WTC11 (cell line): ENCODE measurements at places on chromosomes 2 and 18.

- no peak for DNase-seq
Measured at GRCh38 chr2:189982780-189983394, 79.6 kb downstream of the MSTN start.

- DNase-seq, result no peak
Measured at GRCh38 chr2:200765139-200765951, 46.4 kb upstream of the BZW1 start.

DNA sequence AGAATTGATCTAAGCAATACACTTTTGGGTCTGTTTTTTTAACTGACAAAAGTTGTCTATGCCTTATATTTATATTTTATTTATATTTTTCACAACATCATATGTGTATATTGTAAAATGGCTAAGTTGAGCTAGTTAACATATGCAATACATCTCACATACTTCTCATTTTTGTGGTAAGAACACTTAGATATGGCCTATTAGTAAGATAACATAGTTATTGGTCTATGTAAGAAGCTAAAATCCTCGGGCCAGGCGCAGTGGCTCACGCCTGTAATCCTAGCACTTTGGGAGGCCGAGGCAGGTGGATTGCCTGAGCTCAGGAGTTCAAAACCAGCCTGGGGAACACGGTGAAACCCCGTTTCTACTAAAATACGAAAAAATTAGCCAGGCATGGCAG, 275.6 kb upstream of the ID2 start:
- DNase-seq, result no peak

GRCh38 chr2:38935568-38936172, 46.0 kb downstream of the ARHGEF33 start:
- no peak for DNase-seq

- no peak for DNase-seq
Measured at GRCh38 chr2:195513119-195513518, 143.9 kb upstream of the SLC39A10 start.

DNA sequence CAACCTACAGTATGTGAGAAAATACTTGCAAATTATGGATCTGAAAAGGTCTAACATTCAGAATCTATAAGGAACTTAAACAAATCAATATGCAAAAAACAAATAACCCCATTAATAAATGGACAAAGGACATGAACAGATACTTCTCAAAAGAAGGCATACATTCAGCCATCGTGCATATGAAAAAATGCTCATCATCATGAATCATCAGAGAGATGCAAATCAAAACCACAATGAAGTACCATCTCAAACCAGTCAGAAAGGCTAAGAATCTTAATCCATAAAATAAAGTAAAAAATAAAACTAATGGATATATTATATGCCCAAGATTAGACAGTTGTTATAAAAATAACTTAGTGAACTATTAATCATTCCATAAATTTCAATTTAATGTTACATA, 154.0 kb downstream of the CALCRL start:
- no peak for DNase-seq

DNA sequence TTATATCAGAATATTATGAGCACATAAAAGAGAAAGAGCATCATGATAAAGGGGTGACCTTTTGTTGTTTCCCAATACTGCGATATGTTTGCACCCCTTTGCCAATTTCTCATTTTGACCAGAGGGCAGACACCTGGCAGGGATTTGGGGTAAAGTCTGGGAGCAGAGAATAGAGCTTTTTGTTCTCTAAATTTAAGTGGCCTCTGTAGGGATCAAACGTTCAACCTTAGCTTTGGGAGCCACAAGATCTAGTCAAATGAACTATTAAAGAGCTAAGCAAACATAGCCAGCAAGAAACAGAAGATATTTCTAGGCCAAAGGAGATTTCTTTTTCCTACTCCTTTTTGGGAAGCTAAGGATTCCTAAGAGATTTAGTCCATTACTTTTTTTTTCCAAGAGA, 1.1 kb upstream of the MSTN start:
- no peak for DNase-seq
